ENCODE measurements at places on chromosomes 16 and 17.

DNA sequence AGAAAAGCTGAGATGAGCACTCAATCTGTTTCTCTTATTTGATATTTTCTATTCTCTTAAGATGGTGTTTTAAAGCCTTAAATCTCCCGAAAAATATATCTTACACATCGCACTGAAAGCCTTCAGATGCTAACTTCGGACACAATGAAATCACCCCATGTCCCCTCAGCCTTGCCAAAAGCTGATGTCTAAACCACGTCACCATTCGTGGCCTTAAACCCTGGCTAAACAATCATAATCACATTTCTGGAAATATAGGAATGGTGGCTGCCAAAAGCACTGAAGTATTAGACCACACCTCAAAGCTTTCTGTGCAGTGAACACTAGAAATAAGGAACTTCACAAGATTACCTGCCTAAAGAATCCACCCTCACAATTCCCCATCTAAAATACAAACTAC, 402.7 kb downstream of the SOX9 start:
- DNase-seq: no peak

- DNase-seq: no peak
Observed at GRCh38 chr17:67442787-67443624, 65.9 kb downstream of the PITPNC1 start.

DNA sequence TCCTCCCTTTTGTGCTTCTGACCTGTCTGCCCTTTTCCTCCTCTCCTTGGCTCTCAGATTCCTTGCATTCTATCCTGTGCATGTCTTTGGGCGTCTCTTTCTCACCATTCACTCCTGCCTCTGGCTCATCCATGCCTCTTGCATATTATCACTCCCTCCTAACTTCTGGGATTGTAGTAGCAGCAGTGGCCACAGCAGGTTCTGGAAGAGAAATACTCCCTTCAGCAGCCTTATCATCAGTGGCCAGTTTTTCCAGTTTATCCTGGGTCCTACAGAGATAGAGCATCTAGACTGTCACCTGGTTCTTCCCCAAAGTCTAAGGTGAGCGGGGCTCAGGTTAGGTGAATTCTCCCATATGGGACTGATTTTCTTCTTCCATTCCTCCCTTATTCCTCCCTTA, 354.0 kb upstream of the CCL2 start:
- no peak for DNase-seq

DNA sequence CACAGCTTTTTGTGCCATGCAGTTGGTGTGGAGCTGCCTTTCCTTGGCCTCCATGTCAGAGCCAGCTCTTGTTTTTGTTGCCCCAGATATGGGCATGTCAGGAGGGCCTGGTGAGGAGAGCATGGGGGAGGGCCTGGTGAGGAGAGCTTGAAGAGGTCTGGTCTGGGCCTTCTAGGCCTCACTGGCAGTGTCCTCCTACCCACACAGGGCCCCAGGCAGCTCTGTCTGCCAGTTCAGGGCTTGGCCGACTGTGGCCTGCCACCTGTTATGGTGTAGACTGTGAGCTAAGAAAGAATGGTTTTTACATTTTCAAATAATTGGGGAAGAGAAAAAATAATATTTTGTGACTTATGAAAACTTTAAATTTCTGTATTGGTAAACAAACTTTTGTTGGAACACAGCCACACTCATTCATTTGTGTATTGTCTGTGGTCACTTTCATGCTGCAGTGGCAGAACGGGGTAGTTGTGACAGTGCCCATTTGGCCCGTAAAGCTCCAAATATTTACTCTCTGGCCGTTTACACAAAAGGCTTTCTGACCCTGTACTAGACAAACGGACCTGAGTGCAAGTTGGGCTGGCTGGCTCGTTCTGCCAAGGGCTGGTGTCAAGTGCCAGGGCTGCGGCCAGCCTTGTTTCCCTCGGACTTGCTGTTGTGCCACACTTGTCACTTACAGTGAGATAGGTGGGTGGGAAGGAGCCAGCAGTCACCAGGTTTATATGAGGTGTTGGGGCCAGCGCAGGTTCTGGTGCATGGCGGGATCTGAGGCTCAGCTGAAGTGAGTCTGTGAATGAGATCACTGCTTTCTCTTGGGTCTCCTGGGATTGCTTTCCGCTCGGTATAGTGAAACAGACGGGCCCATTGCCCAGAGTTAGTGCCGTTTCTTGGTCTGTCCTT, 18.2 kb downstream of the PGS1 start:
- no peak for DNase-seq

GRCh38 chr16:87094556-87094865, 222.7 kb downstream of the C16orf95 start:
- DNase-seq: no peak

DNA sequence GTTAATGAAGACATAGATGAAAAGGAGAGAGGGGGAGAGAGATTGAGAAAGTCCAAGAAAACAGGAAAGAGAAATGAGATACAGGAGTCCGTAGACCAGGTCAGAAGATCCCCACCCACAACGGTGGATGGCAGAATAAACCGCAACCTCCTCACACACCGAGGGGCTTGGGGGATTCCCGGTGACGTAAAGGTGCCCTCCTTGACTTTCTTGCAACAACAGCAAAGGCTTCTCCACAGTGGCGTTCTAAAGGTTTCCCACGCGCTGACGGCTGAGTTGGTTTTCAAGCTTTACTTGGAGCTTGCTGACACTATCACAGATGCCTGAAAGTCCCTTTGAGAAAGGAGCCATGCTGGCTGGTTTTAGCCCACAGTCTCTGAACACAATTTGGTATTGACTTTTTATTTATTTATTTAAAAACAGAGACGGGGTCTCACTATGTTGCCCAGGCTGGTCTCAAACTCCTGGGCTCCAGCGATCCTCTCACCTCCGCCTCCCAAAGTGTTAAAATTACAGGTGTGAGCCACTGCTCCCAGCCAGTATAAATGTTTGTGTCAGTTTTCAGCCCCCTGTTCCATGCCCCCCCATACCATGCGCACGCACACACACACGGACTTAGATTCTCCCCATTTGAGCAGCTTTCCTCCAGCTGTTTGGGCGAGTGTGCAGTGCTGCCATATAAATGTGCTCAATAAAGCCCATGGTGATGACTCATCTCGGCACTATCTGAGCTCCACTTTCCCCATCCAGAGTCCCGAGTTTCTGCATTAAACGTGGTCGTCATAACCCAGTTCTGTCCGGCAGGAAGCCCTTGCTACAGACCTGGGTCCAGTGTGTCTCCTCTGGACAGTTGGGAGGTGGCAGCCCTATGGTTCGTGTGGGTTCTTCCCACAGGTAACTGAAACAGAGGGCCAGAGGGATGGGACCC, 33.0 kb upstream of the SEC14L1 start:
- DNase-seq: no peak

Data from RKO (cell line).